ENCODE measurements at places on chromosomes 5 and 9.
A peak's percentile ranks its signal among the peaks of the same experiment; 100 is the strongest.

GRCh38 chr9:16429671-16430070, 440.8 kb downstream of the BNC2 start:
- DNase-seq, result no peak

- DNase-seq, result no peak
Measured at GRCh38 chr5:137179203-137179602, 319.9 kb downstream of the SPOCK1 start.

- no peak for DNase-seq
Measured at GRCh38 chr5:147639321-147639720, 129.5 kb upstream of the DPYSL3 start.

DNA sequence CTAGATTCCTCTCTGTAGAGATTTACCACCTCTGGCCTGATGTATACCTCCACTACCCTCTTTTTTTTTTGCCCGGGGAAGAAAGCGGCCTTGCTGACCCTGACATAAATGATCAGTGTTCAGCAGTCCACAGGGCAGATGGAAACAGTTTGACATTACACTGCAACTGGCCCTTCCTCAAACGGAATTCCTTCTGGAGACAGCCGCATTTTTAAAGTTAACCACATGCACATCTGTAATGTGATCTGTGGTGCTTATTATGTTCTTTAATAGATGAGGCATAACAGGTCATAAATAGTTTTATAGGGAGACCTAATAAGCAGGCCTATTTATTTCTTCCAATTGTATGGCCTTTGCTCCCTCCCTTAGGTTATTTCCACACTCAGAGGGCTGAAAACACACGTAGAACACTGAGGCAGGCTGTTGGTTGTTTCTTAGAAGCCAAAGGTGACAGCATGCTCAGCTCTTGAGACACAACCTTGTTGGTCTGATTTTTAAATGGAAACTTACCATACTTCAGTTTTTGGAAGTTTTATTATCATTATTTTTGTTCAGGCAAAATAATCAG, 84.0 kb upstream of the APC start:
- DNase-seq, result no peak

DNA sequence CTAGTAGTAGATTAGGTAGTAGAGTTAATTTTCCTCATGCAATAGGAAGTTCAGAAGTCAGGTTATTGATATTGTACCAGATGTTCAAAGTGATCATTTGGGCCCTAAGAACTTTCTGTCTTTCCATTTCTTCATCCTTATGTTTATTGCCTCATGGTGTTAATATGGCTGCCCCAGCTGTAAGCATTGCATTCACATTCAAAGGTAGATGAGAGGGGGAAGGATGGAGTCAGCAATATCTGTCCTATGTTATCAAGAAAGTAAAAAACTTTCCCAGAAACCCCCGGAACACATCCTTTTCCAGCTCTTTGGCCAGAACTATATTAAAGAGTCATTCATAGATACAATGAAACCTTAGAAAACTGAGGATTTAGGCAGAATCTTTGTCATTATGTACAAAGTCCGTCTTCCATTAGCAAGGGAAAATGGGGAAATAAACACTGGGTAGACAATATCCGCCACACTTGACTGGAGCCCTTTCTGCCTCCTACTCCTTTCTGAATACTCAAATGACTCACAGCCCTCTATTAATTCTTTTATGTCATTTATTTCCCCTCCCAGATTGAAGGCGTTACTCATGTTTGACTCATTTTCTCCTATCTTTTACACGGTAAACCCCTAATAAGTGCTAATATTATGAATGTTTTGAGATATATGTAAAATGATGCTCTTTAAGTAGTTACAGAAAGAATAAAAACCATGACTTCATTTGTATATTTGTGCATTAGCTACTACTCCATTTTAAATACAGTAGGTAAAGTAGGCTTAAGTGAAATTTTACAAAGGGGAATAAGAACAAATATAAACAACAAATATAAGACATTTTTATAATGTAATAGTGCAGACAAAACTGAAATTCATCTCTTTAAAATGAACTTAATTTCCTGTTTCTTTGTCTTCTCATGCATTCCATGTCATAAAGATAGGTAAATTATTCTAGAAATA, 127.6 kb downstream of the SLF1 start:
- peak; percentile 59 for DNase-seq

DNA sequence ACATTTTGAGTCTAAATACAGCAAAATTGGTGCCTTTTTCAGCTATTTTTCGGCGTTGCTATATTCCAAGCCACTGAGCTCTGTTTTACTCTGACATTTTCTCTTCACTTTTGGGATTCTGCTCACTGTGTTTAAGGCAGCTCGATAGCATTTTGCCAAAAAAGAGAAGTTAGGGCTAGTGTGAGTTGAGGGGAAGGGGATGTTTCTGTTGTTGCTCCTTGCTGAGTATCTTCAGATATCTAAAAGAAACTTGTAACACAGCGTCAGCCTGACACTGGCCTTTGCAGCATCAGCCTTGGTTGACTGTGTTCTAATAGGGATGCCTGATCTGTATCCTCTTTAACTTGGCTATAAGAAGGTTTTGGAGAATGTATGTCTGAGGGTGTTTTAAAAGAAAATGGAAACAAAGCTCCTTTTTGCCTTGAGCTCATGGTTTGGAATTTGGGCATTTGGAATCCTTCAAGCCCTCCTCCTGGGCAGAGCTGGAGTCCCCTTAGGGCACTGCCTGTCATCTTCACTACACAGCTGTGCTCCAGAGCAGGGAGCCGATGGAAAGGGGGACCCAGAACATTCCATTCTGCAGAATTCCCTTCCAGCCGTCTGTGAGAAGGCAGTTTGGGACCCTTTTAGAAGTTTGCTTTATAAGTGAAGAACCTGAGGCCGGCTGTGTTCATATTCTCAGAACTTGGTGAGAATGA, 63.0 kb downstream of the EXOSC2 start:
- no peak for DNase-seq

DNA sequence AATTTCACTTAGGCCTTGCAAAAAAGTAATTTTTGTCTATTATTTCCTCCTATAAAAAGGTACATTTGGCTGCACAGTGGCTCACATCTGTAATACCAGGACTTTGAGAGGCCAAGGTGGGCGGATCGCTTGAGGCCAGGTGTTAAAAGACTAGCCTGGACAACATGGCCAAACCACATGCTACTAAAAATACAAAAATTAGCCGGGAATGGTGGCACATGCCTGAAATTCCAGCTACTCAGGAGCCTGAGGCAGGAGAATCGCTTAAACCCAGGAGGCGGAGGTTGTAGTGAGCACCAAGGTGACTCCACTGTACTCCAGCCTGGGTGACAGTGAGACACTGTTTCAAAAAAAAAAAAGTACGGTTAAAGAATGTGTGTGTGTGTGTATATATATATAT, 15.7 kb downstream of the NUP155 start:
- no peak for DNase-seq

GRCh38 chr5:140362875-140363630, 3.1 kb downstream of the SLC4A9 start:
- DNase-seq, result peak; percentile 79

- DNase-seq, result no peak
Measured at GRCh38 chr5:31954091-31954490, 220.0 kb downstream of the GOLPH3 start.

GRCh38 chr9:135655317-135655716, 7.8 kb upstream of the LCN9 start:
- DNase-seq, result no peak

DNA sequence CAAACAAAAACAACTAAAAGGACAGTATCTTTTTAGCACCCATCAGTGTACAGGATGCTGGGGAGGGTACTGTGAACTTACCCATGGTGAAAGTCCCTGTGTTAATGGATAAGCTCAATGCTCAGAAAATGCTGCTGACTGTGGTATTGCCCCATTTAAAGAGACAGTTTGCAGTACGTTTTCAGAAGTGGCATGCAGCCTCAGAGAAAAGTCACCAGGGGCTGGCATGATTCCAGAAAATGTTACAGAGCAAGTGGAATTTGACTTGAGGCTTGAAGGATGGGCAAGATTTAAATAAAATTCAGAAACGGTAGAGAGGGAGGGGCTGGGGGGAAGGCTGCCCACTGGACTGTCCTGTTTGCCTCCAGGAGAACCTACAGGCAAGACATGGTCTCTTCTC, 7.2 kb downstream of the S1PR3 start:
- no peak for DNase-seq

- DNase-seq, result no peak
Measured at GRCh38 chr5:170278611-170279458, 18.7 kb downstream of the LCP2 start.

- DNase-seq, result no peak
Measured at GRCh38 chr9:107378006-107378405, 94.9 kb downstream of the RAD23B start.

- no peak for DNase-seq
Measured at GRCh38 chr9:68805890-68806517, 101.0 kb downstream of the PIP5K1B start.

DNA sequence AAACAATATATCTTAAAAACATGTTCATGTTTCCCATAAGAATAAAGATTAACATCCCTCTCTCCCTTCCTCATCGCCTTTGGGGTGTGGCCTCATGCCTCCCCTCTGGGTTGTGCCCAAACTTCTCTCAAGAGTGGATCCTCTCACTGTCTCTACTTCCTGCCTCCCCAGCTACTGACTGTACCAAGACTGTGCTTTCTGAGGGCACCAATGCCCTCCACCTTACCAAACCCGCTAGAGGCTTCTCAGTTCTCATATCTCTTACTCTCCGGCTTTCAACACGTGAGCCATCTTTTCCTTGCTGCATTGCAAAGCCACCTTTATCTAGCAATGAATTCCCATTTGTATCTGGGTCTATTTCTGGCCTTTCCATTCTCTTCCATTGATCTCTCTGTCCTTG, 34.4 kb upstream of the KCNIP1 start:
- DNase-seq, result no peak

DNA sequence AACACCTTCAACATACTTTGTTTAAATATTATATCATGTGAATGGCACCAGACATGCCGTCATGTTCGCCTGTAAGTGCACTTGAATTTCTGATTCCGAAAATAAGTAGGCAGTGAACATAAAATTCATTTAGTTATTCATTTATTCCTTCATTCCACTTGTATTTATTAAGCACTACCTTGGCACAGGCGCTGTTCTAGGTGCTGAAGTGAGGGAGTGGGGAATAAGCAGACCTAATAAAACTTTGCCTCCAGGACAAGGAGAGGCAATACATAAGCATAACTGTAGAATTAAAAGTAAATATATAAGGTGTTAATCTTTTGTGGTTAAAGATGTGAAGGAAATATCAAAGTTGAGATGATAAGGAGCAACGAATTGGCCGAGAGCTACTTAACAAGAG, 297.4 kb downstream of the TENT4A start:
- DNase-seq, result no peak

GRCh38 chr5:53766673-53767072, 206.2 kb downstream of the NDUFS4 start:
- no peak for DNase-seq

GRCh38 chr5:7474821-7475403, 79.0 kb downstream of the ADCY2 start:
- DNase-seq, result no peak

DNA sequence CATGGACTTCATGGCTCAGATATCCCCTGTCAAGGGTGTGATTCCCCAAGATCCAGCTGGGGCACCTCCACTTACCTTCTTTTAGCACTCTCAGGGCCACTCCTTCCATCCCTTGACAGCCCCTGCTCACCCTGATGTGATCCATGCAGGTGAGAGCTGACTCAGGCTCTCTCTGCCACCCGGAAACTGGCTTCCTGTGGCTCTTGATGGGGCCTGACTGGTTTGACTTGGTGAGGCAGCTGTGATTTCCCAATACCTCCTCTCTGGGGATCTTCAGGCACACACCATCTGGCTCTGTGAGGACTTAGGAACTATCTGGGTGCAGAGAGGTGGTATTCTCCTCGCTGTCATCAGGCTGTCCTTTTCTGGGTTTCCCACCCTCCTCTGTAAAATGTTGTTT, 7.9 kb upstream of the FAT2 start:
- DNase-seq, result peak; percentile 96

DNA sequence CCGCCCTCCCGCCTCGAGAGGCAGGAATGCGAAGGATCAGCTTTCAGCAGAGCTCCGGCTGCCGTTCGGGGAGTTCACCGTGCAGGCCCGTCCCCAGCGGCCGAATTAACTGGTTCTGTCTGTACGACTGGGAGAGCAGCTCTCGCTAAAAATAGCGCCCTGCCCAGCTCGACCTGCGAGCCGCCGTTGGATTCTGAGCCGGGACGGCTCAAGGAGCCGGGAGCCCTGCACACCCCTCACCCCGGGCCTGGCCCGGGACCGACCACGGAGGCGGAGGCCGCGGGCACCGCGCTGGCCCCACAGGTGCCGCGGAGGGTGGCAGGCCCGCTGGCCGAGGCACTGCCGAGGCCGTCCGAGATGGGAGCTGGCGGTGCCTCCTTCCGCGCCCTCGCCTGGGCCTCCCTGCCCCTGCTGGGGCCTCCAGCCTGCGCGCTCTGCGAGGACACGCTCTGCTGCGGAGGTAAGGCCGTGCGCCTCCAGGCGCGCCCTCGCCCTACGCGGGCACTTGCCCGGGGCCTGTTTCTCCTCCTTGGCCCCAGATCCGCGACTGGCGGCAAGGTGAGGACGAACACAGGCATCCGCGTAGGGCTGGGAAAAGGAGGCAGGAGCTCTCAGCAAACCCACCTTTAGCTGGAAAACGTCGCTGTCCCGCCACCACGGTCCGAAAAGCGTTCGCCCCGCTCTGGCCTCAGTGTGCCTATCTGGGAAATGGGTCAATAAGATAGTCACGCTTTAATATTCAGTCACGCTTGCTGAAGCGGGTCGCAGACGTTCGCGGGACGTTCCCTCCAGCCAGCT, 53.1 kb upstream of the DAB2IP start:
- DNase-seq, result peak; percentile 85

GRCh38 chr5:16727755-16728325, 111.0 kb upstream of the RETREG1 start:
- no peak for DNase-seq
